ENCODE measurements at places on chromosomes 5 and 9.

DNA sequence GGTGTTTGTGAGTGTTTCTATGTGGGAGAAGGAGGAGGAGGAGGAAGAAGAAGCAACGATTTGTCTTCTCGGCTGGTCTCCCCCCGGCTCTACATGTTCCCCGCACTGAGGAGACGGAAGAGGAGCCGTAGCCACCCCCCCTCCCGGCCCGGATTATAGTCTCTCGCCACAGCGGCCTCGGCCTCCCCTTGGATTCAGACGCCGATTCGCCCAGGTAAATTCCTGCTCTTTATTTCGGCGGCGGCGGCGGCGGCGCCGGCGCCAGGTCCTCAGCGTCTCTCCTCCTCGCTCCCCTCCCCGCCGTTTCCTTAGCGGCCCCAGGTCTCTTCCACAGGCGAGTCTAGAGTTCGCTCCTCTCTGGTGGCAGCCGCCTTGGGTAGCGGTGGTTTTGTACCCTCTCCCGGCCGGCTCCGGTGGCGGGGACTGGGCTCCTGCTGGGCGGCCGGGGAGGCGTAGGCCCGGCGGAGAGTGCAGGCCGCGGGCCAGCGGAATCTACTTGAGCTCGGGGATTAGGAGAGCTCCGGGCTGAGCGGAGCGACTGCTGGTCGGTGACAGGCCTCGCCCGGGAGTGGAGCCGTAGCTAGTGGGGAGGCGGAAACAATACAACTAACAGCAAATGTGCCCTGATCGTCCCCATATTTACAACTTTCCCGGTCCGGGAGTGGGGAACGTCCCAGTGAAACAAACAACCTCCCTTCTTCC, 547 bp downstream of the NIPBL start:
- peak; percentile 63 for DNase-seq

GRCh38 chr5:98349251-98349989, 424.0 kb upstream of the RGMB start:
- DNase-seq: no peak

- DNase-seq: no peak
These were observed 101.5 kb upstream of the ZNF608 start for GRCh38 chr5:124847907-124848306.

DNA sequence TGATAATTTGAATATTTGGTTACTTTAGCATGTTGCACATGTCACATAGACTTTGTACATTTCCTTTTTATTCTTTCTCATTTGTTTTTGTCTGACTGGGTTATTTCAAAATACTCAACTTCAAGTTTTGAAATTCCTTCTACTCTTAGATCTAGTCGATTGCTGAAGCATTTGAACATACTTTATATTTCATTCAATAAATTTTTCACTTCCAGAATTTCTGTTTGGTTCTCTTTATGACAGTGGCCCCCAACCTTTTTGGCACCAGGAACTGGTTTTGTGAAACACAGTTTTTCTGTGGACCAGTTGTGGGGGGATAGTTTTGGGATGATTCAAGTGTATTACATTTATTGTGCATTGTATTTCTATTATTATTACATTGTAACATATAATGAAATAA, 119.8 kb downstream of the COX7C start:
- no peak for DNase-seq

- no peak for DNase-seq
These were observed 204.2 kb downstream of the ARHGAP26 start for GRCh38 chr5:142974409-142974808.

DNA sequence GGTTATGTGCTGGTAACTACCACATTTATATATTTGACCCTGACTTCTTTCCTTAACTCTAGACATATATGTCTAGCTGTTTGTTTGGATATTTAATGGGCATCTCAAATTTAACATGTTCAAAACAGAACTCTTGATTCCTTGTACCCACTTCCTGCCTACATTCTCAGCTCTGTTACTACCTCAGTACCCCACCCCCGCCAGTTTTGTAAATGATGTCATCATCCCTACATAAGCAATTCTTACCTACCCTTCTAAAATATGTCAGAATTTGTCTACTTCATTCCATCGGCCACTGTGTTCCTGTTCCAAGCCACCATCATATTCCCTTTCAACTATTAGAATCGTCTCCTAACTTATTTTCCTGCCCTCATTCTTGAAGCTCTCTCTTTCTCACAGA, 4.8 kb downstream of the RAD50 start:
- DNase-seq: no peak

GRCh38 chr5:96761618-96762017, 46.1 kb downstream of the ERAP1 start:
- DNase-seq: no peak

DNA sequence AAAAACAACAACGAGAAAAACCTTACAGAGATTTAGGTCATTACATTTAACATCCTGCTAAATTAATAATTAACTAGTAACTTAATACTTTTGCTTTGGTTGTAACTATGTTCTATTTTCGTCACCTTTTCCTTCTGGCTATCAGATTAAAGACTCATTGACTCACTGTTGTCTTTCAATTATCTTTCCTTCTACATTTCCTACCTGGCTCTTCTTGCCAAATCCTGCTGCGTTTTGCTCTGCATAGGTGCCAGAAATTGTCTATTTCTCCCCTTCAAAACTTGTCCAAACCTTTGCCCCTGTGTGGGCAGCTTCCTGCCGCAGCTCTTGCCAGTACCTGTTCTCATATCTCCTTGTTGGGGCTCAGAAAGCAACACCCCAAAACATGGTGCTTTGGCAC, 235.5 kb upstream of the ZNF608 start:
- no peak for DNase-seq

DNA sequence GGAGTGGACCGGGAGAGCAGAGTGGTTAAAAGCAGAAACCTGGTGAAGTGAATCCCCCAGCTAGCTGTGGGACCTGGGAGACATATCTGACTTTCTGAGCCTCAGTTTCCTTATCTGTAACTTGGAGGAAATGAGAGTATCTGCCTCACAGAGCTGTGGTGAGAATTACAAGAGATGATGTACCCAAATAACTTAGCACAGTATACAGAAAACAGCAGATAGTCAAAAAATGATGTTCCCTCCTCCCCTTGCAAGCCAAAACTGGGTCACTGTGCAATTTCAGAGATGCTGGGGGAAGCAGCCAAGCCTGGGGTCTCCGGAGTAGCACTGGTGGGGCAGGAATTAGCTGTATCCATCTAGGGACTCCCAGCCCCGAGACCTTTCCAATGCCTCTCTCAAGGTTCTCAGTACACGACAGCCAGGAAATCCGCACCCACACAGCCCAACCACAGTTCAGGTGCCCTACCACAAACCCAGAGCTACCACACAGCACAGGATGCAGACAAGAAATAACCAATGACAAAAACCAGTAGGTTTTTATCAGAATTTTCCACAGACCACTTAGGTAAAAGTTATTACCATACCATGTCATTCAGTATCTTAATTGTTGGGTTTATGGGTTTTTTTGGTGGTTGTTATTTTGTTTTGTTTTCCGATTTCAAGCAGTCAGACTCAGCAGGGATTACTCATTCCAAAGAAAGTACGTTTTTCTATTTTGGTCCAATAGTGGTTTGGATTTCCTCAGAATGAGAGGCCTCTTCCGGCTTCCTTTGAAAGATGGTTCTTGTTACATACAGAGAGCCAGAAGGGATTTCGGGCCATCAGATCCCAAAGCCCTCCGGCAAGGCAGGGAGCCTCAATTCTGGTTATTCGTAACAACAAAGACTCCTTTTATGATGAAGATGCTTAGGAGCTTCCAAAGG, 4.9 kb upstream of the HRH2 start:
- peak; percentile 85 for DNase-seq

- no peak for DNase-seq
These were observed 190.3 kb upstream of the SEMA6A start for GRCh38 chr5:116764941-116765340.

DNA sequence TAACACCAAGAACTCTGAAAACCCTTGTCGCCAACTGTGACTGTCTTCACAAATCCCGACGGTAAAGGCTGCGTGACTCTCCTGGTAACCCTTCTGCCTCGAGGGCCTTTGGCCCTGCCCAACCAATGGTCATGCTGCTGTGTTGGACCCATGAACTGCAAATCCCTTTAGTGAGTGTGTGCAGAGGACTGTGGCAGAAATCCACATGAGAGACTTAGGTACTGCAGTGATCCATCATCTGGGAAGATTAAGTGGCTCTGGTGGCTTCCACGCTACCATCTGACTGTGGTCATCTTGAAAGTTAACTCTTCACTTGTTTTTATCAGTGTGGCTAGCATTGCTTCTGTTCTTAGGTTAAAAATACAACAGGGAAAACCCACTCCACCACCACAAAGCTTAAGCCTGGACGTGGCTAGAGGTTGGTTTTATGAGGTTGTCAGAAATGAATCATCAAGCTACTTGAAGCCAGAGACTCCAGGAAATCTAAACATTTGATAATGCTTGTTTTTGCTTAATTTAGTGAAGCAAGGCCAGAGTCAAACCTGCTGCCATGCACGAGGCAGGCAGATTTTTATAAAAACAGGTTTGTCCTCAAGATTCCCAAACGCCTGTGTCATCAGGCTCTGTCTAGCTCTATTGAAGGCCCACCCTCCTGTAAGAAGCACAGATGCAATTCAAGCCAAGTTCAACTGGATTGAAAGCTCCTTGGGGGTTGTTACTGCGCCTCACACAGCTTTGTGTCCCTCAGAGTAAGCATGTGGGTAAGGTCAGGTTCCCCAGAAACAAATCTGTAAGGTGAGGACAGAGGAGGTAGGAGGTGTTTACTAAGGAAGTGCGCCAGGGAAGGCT, 52.7 kb upstream of the ERCC6L2 start:
- DNase-seq: peak; percentile 61

DNA sequence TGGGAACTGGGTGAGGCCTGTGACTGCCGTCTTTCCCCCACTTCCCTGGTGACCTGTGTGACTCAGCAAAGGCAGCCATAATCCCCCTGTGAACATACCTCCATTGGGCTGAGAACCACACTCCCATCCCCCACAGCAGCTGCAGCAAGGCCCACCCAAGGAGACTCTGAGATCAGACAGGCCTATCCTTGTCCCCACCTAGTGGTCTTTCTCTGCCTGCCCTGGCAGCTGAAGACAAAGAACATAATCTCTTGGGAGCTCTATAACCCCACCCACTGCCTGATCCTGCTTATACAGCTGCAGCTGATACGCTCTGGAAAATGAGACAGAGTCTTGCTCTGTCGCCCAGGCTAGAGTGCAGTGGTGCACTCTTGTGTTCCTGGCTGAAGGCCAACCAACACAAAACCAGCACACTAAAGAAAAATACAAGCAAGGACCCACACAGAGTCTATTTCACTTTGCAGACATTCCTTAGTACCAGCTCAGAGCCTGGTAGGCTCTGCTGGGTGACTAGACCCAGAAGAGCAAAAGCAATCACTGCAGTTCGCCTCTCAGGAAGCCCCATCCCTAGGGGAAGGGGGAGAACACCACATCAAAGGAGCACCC, 106.7 kb downstream of the MCTP1 start:
- DNase-seq: no peak

DNA sequence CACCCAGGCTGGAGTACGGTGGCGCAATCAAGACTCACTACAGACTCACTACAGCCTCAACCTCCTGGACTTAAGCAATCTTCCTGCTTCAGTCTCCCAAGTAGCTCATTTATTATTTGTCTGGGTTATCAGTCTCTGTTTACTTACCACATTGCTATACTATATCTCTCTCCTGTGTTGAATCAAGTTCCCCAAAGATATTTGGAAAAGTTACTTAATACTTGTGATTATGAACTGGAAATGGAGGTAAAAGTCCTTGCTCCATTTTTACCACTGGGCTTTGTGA, 55.6 kb downstream of the ANGPTL2 start:
- DNase-seq: no peak

- no peak for DNase-seq
These were observed 396.9 kb upstream of the PAPPA start for GRCh38 chr9:115756736-115757135.

GRCh38 chr5:106451998-106452397, 1218.7 kb downstream of the EFNA5 start:
- DNase-seq: no peak

- no peak for DNase-seq
These were observed 108.2 kb downstream of the UBE2R2 start for GRCh38 chr9:33924978-33925797.

DNA sequence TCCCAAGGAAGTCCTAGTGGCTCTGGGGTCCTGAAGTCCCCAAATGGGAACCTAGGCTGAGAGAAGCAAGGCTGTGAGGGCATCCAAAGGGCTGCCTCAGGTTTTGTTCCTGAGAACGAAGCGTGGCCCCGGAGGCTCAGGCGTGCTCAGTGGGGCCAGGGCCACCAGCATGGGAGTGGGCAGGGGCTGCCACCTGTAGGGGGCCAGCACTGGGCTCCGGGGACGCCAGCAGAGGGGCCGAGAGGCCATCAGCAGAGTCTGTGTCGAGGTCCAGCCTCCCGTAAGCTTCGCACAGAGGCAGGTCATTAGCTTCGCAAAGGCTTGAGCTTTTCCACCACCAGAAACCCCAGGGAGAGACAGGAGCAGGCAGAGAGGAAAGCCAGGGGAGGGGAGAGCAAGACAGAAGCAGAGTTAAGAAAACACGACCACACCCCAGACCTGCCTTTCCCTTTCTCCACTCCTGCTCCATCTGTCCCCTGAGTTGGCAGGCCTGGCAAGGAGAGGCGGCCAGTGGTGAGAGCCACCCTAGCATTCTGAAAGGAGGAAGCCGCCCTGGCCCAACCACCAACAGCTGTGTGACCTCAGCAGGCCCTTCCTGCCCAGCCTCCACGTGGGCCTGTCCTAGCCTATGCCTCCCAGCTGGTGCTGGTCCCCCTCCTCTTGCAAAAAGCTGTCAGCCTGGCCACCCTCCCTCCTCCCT, 5.5 kb upstream of the SURF6 start:
- DNase-seq: no peak

DNA sequence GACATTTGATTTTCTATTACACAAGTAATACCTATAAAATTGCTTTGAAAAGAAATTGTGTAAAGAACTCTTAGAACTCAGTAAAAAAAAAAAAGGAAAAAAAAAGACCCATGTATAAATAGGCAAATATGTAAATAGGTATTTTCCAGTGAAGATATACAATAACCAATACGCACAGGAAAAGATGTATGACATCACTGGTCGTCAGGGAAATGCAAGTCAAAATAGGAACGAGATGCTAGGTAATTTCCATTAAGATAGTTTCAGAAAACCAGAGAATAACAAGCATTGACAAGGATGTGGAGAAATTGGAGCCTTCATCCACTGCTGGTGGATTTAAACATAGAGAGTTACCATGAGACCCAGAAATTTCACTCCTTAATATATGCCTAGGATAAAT, 708.8 kb downstream of the MTRR start:
- no peak for DNase-seq

GRCh38 chr5:2685651-2686272, 65.7 kb downstream of the IRX2 start:
- DNase-seq: no peak

GRCh38 chr9:79670269-79670961, 98.7 kb downstream of the TLE4 start:
- DNase-seq: no peak

- DNase-seq: no peak
These were observed 117.5 kb downstream of the CEP120 start for GRCh38 chr5:123305751-123306150.

- DNase-seq: no peak
These were observed 85.8 kb downstream of the PHAX start for GRCh38 chr5:126686451-126687126.

GRCh38 chr5:116557669-116558271, 16.9 kb downstream of the SEMA6A start:
- DNase-seq: no peak
